ENCODE measurements at places on chromosomes 4 and X.

DNA sequence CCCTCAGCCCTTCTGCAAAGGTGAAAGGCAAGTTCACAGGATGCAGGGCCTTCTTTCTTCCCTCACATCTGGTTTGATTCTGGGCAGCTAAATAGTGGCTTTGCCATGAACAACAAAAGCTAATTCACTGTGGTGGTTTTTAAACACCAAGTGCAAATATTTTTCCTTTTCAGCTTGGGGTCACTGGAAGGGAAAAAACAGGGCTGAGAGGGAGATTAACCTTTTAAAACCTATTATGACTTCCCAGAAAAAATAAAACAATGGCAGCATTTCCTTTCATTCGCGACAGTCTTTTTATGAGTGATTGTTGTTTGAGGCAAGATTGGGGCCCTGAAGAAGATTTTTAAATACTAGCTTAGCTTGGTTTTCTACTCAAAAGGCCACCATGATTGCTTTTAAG, 103.7 kb upstream of the SCML1 start:
- no peak for DNase-seq

DNA sequence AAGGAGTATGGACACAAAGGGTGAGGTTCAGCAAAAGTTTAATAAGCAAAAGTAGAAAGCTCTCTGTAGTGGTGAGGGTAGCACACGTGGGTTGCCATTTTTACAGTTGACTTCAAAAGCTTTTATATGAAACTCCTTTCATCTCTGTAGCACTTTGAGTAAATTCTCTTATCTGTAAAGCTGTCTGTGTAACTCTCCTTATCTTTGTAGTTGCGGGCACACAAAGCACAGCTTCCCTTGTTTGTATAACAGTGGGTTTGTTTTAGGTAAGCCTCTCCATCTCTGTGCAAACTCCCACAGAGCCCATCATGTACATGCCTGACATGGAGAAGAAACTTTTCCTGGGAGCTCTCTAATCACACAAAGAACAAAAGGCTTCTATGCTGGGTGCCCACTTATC, 325.9 kb upstream of the PABPC5 start:
- DNase-seq: no peak

- DNase-seq: no peak
Observed at GRCh38 chr4:54333657-54334056, 104.6 kb downstream of the PDGFRA start.

DNA sequence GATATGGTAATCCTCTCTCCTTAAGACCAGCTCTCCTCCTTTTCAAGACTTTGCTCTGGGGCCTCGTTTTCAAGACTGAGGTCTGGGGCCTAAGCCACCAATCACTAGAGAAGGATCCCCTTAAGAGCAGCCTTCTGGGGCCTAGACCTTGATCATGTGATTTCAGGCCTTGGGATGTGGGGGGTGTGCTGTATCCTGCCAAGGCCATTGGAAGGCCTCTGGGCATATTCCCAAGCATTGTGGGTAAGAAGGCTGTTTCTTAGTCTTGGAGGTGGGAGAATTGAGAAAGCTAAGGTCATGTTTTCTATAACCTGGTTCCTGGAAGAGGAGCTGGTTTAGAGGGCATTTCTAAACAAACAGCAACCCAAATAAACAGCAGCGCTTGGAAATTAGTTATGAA, 12.1 kb downstream of the TMEM164 start:
- no peak for DNase-seq

- DNase-seq: no peak
Observed at GRCh38 chr4:66048861-66049260, 378.6 kb upstream of the EPHA5 start.

DNA sequence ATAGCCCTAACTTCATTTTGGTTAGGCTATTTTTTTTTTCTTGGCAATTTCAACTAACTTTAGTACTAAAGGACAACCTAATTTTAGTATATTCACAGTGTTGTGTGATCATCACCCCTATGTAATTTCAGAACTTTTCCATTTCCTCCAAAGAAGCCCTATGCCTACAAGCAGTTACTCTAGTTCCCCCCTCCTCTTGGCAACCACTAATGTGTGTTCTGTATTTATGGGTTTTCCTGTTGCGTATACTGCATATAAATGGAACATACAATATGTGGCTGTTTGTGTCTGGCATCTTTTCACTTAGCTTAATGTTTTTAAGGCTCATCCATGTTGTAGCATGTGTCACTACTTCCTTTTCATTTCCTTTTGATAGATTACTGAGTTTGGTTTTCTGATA, 57.6 kb downstream of the N4BP2 start:
- no peak for DNase-seq

DNA sequence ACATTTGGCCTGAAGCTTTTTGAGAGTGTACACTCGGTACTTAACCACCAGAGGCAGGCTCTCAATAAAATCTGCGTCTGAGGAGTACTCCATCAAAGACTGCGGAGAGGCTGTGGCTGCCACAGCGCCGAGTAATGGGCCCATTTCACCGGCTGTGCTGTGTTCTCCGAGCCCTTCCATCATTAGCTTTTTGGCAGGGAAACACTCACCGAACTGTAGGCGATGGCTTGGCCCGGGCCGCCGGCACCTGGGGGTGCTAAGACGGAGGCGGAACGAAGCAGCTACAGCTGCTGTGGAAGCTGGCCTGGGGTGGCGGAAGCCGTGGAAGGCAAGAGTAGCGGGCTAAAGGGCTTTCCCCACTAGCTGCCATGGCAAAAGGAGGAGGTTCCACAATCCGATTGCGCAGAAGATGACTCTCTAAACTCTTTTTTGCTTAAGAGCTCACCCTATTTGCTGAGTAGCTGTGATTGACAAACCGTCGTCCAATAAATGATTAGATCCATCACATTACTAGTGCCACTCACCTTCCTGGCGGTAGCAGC, 48.5 kb upstream of the PABPC1L2A start:
- no peak for DNase-seq

DNA sequence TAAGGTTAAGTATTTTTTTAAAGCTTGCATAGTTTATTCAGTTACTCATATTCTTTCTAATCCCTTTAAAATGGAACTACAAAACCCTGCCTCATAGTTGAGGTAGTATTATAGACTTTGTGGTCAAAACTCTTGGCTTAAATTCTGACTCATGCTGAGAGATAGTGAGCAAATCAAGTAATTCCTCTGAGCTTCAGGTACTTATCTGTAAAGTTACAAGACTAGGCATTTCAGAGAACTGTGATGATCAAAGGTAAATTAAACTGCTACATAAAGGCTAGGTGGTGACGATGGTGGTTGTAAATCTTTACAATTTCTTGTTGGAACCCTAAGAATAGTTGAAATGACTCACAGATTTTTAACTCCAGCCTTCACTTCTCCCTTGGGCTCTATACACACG, 3.2 kb upstream of the CLOCK start:
- no peak for DNase-seq

- DNase-seq: no peak
Observed at GRCh38 chrX:46831765-46832327, 5.0 kb upstream of the RP2 start.

DNA sequence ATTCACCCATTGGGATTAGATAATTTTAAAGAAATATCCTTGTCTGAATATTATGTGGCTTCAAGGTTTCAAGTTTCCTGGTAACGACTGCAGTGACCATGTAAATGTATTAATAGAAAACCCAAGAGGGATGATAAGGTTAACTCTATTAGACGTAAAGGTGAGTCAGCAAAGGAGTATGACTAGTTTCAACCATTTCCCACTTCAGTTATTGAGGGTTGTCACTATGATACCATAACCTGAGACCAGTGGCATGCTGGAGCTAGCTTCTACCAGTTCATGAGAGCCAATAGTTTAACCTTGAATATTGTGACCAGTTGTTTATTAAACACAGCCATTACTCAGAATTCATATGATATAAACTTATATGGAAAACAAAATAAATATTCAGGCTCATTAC, 270.1 kb downstream of the TMA16 start:
- DNase-seq: no peak

All from stimulated activated CD8-positive, alpha-beta memory T cell treated with anti-CD3 and anti-CD28 coated beads, Interleukin-4, amount 100 ng/mL, for 1 hour (primary cell).